ENCODE measurements at places on chromosomes 4 and X. TPM values are rescaled to one million over a fixed set of nuclear protein-coding genes. Genes with fewer than 3 reads are reported as not detected.
A peak's percentile ranks its signal among the peaks of the same experiment; 100 is the strongest.

ATOH1 gene
- total RNA-seq = not detected

HOPX gene
- not detected for total RNA-seq

PRR32 gene
- total RNA-seq = not detected

SOD3 gene
- 0.18 TPM for total RNA-seq

MGST2 gene
- 23.2 TPM for total RNA-seq

DCUN1D4 gene
- 43.5 TPM for total RNA-seq

AFP gene
- not detected for total RNA-seq

SORBS2 gene
- 3.3 TPM for total RNA-seq

TXK gene
- 0.36 TPM for total RNA-seq

PAGE2 gene
- 0.29 TPM for total RNA-seq

TRIM60 gene
- not detected for total RNA-seq

PCDH10 gene
- total RNA-seq = 0.69 TPM

AP1AR gene
- total RNA-seq = 19.7 TPM

GRCh38 chr4:123817025-123817688 is 420.6 kb downstream of the SPRY1 start:
- no peak for DNase-seq

DNA sequence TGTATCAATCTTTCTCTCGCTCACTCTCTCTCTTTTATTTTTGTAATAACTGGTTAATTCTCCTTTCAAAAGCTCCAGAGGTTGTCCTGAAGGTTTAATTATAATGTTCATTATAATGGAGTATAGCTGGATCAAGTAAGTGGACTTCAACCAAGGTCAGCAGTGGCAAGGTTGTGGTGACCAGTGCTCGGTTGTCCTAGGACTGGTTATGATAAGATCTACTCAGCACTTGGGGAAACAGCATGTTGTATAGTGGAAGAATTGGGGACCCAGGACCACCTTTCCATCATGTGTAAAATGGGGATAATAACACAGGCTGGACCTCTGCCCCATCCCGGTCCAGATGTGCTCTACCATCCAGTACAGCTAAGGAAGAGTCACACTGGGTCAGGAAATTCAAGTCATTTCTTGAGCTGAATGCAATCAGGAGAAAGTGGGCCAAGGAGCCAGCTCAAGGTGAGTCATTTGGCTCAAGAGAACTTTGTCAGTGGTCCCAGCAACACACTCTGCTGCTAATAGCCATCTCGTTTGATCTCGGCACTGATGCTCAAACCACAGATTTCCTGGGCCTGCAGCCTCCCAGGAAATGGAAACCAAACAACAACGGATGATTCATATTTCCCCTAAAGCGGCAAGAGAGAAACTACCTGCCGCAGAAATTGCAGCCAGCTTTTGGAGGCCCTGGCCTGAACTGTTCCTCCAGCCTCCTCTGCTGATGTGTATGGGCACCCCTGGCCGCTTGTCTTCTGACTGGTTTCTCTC is 123.6 kb upstream of the RBPJ start:
- DNase-seq = peak; percentile 95

DNA sequence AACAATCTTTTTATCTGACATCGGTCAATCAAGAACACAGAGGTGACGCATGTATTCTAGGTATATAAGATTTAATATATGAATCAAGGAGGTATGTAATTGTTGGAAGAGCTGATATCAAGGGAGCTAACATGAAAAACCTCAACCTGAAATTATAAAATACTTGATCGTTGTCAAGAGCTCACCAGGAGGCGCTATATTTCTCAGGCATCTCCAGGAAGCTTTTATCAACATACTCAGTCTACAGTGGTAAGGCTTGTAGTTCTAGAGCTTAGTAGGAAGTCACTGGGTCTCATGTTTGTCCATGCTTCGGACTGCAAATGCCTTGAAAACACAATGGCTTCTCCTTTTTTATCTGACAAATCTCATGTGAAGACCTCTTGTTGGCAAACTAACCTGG is 156.1 kb downstream of the GRXCR1 start:
- DNase-seq = no peak

GRCh38 chrX:111823128-111823527 is 52.9 kb upstream of the TRPC5OS start:
- DNase-seq = peak; percentile 0

- no peak for DNase-seq
These were observed 136.6 kb upstream of the SPRY1 start for GRCh38 chr4:123259676-123260646.

- no peak for DNase-seq
These were observed 28.9 kb downstream of the CPLX1 start for GRCh38 chr4:797066-797465.

DNA sequence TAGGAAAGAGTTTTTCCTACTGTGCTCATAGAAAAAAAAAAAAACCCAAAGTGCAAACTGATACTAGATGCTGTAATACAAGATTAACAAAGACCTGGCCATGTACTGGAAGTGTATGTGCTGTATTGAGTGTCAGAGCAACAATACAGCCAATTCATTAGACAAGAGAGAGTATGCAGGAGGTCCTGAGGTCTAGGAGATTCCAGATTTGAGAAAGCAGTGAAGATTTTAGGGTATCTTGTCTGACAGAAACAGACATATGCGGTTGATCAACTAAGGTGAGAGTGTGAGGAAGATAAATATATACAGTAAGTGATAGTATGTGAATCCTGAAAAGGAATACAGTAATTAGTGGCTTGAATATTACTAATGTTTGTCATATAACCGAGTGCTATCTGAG is 3.0 kb downstream of the GPR174 start:
- DNase-seq = no peak

DNA sequence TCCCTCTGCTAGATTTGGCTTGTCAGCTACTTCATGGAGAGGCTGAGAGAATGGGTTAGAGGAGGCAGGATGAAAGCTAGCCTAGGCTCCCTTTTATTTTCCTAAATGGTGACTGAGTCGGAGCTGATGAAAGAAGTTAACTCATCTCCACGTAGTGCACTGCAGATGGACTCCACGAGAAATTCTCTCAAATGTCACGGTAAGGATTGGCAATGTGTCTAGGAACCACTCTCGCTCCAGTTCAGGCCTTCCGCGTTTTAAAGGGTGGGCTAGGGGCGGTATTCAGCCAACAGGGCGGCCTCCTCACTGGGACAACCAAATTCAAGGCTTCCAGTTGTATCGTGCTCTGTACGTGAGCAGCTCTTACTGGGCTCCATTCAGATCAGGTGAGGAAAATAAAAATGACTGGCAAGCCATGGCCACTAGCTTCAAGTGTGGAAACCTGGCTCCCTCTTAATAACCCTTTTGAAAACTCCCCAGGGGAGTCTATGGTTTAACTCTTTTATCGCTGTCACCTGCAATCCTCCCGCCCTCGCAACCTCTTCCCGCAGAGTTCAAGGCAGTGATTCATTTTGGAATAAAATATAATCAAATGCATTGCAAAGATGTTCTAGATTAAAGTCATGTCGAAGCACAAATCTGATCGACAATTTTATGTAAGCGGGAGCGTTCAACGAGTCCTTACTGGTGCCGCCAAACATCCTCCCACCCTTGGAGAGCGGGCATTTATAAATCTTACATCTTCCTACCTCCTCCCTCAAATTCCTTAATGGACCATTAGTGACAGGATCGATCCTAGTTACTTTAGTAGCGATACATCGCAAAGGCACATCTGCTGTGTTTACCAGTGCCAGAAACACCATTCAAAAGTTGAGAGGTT is 1.2 kb downstream of the SPOCK3 start:
- no peak for DNase-seq

DNA sequence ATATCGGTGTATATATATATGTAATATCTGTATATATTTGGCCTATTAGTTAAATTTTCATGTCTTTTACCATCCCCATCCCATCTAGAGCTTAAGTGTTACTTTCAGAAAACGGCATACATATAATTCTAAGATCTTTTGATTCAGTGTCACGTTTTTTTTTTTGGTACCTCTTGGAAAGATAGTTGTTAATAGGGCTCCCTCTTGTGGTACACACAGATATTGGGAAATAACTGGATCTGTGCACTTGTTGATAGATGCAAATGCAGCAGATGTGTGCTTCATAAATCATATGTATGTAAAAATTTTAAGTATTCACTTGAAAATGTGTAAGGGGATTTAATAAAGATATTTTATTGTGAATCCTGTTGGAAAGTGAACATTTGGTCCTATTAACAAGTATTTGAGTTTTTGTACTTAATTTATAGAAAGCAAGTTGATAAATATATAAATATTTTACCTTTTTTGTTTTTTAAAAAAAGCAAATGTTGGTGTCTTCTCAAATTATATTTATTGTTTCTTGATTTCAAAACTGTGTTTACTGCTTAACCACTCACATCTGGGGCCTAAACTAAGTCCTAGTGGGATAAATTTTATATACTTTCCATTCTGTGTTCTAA is 74.7 kb downstream of the PAQR3 start:
- DNase-seq = peak; percentile 14

DNA sequence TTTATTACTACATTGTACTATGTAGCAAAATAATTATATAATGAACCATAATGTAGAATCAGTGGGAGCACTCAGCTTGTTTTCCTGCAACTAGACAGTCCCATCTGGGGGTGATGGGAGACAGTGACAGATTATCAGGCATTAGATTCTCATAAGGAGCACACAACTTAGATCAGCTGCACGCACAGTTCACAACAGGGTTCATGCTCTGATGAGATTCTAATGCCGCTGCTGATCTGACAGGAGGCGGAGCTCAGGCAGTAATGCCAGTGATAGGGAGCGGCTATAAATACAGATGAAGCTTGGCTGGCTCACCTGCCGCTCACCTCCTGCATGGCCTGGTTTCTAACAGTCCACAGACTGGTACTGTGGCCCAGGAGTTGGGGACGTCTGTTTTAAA is 199.2 kb downstream of the MAB21L2 start:
- DNase-seq = no peak

- DNase-seq = no peak
These were observed 59.8 kb downstream of the CASK start for GRCh38 chrX:41863343-41864203.

GRCh38 chr4:33262824-33263223 is 2542.7 kb downstream of the PCDH7 start:
- peak; percentile 28 for DNase-seq

GRCh38 chr4:93031431-93032098 is 727.8 kb downstream of the GRID2 start:
- DNase-seq = no peak

- DNase-seq = no peak
These were observed 95.4 kb downstream of the TBL1X start for GRCh38 chrX:9560219-9560618.

Measured in Daoy (cell line).